ENCODE measurements at places on chromosomes 12 and 14.

DNA sequence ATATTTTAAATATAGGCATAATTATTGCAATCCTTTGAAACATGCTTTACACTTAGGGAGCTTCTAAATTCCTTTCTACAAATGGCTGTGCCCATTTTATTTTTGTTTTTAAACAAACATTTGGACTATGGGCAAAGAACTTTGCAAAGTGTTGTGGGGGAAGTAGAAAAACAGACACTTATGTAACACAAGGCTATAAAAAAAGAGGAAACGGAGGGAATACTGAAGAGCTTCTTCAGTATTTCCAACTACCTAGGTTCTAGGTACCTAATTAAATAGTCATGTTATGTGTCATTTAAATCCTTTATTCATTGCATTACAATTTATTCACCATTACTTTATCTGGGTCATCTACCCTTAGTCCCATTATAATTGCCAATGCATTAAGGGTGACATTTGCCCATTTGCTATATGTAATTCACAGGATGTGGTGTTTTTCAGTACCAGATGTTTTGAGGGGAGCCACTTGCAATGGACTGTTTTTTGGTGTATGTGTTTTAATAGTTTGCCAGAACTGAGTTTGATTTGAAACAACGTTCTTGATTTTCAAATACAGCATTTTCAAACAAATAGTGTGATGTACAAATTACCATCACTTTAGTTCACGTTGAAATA, 1.5 kb upstream of the MSRB3 start:
- no peak for DNase-seq

DNA sequence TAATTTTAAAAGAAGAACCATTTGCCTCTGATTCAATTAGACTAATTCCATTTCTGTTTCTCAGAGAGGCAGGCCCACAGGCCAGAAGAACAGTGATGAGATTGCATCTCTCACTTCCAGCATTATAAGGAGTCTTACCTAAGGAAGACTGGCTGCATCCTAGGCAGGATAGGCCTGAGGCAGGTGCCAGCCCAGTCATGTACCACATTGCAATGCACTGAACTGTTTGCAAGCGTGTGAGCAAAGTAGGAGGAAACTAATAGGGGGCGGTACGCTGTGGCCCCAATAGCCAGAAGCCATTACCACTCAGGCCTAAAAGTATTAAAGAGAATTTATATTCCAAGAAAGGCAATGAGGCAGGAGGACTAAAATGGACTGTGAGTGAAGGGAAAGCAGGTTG, 12.1 kb upstream of the CNIH1 start:
- DNase-seq = no peak

DNA sequence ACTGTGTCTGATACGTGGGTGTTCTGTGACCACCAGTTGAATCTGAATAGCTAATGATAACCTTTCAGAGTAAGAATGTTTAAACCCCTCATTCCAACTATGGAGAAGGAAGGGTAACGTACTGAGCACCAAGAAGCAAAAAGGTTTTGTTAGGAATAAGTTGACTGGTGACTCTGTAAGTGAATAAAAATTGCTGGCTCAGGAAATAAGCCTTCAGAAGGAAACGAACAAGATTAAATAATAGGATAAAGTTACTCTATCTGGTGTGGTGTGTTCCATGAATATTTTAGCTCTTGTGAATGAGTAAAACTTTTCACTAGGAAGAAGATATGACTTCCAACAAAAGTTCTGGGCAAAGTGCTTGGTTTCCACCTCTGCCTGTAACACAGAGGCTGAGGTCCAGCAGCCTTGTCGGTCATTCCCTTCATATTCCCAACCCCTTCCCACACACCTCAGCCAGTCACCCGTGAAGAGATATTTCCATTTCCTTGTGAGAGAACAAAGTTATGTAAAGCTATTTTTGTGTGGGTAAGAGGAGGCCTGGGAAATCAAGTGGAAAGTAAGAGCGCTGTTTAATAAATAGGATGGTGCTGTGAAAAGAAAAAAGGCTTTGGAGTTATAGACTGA, 47.1 kb downstream of the ARF6 start:
- DNase-seq = no peak

DNA sequence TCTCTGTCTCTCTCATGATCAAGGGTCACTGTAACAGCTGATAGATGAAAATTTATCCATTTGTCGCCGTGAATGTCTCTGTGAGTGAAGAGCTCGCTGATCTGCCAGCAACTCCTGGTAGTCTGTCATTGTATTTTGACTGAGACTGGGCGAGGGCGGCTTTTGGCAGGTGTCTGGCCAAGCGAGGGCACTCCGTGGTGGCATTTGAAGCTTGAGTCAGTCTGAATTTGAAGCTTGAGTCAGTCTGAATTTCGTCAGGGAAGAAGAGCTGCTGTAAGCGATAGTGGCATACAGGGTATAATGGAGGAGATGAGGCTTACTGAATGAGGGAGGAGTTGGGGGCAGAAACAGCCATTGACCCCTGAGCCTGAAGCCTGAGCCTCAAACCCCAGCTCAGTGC, 56.8 kb upstream of the FAM181A start:
- DNase-seq = no peak

GRCh38 chr14:90266441-90267154, 10.2 kb downstream of the PSMC1 start:
- DNase-seq = no peak

- DNase-seq = no peak
Observed at GRCh38 chr14:86987966-86988365, 1005.0 kb downstream of the GALC start.

- no peak for DNase-seq
Observed at GRCh38 chr12:116647813-116648212, 88.6 kb downstream of the MAP1LC3B2 start.

DNA sequence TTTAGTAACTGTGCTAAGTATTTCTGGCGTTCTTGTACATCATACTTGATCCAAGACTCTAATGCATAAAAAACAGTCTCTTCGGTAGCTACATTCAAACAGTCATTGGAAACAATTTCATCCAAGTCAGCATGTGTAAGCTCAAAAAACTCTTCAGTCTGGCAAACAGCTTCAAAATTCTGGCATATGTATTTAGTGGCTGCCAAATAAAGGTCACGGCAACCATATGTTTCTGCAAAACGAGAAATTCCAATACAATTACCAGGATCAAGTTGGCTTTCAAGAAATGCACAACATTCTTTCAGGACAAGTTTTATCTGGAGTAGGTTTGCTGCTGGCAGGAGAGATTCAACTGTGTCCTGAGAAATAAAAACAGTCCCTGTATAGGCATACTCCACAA, 16.5 kb downstream of the KLHL28 start:
- no peak for DNase-seq

- DNase-seq = no peak
Observed at GRCh38 chr12:56684745-56685359, 3.2 kb downstream of the PTGES3 start.

GRCh38 chr12:21456291-21456780, 18.9 kb downstream of the PYROXD1 start:
- no peak for DNase-seq

- no peak for DNase-seq
Observed at GRCh38 chr12:51071663-51072062, 11.7 kb downstream of the CSRNP2 start.

- no peak for DNase-seq
Observed at GRCh38 chr12:49058366-49059044, 2.1 kb downstream of the KMT2D start.

GRCh38 chr14:74429991-74430390, 4.0 kb upstream of the SYNDIG1L start:
- no peak for DNase-seq

DNA sequence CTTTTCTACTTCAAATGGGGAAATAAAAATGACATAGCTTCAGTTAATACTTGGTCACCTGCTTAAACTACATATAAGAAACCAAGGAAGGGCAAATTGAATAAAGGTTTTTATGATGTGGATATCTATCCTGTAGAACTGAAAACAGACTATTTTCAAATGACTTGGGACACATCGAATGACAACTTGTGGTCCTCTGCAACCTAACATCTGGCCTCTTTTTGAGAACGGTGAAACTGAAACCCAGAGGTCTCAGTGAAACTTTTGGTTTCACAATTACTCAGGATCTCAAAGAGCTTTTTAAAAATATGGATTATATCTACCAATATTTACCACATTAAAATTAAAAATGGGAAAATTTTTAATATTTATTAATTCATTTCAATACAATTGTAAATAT, 65.2 kb downstream of the PPP2R5E start:
- no peak for DNase-seq

DNA sequence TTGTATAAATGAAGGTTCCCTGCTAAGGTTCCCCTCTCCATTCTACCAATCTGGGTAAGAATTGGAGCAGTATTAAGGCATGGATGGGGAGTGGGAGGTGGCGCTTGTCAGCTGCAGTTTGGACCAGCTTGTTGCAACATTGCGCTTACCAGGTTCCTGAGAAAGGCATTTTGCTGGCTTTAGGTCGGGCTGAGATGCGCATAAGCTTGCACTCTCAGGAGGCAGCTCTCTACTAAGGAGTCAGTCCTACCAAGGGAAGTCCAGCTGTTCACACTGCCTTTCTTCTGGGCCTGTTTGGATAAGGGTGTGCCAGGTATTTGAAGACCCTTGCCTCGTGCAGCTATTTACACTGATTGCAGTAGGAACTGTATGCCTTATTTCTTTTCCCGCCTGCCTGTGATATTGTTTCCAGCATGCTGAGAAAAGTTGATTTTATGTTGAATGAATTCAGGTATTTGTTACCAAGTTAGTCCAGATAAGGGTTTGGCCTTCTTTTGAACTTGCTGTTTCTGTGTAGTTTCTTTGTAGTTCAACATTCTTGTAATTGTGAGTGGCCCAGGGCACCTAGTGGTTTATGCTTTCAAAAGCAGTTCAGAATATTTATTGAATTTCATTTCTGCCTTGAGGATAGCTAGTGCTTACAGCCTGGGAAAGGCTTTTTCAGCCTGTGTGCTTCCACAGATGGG, 2.6 kb downstream of the MLEC start:
- DNase-seq = no peak

DNA sequence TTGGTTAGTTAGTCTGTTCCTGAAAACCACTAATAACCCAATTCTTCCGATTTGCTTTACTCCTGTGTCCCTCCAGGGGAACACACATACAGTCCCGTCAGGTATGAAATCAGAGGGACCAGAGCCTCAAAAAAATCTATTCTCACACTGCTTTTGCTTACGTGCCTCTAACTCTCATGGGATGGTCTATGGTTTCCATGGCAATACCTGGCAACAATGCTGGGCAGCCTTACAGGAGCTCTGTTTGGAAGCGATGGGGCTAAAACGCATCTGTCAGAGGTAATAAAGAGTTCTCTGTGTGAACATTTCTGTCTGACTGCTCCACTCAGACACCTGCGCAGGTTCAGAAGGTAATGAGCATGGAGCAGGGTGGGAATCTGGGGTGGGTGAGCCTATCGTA, 376.2 kb downstream of the GXYLT1 start:
- no peak for DNase-seq

DNA sequence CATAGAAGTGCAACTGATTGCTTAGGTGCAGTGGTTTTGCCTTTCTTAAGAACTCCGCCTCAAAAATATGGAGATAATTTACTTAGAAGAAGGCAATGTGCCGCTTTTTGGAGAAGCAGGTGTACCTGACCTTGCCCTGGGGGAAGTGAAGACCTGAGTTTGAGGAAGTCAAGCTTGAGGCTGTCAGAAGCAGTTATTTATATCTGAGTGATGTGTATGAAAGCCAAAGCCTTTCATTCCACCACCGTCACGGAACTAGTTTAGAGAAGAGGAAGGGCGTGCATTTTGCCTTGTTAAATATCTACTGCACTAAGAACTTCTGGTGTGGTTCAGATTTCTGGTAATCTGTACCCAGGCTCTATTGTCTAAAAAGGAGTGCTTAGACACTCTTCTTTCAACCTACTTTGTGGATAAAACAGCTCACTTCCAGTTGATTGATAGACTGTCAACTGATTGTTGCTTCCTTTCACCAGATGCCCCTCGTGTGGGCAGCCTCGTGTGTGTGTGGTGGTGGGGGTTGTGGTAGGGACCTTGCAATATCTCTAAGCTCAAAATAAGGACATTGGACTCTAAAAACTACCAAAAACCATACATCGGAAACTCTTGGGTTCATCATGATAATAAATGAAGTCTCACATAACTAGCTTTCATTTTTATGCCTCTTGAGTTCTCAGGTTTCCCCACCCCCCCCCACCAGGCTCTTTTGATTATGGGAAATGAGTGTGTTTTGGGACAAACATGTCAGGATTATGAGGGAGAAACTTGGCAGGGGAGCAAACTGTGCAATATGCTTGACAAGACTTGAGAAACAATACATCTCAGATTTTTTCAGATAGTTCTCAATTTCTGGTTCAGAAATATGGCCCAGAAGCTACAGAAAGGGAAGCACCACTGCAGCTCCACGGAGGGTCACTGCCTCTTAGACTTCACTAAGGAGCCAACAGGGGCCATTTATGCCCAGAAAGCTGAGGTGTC, 78.6 kb downstream of the ARF6 start:
- DNase-seq = no peak

DNA sequence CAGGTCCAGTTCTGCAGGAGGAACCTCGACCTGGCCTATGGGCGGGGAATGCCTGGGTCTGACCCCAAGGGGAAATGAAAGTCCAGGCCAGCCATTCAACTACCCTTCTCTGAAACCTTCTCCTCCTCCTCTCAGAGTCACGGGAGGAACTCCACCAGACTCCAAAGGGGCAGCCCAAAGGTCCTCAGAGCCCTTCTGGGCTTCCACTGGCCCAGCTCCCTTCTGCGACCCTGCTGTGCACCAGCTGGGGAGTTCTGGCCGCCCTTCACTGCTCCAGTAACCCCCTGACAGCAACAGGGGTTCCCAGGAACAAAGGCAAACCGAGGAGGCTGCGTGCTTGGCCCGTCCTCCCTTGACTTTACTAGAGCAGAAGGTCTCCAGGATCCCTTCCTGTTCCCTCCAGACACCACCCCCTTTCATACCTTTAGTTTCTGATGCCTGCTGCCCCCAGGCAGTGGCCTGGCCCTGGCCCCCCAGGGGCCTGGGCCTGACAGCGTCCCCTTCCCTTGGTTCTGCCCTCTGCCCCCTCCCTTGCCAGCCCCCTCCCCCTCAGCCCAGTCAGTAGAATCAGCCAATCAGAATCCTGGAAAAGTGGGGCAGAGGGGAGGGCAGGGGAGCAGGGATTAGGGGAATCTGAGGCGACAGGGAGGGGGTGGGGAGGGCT, 850 bp upstream of the ZNF385A start:
- no peak for DNase-seq

GRCh38 chr14:22488522-22489243, 100.3 kb downstream of the DAD1 start:
- no peak for DNase-seq
